BE2C (cell line): ENCODE measurements at places on chromosomes 3 and 15.
A peak's percentile ranks its signal among the peaks of the same experiment; 100 is the strongest.

DNA sequence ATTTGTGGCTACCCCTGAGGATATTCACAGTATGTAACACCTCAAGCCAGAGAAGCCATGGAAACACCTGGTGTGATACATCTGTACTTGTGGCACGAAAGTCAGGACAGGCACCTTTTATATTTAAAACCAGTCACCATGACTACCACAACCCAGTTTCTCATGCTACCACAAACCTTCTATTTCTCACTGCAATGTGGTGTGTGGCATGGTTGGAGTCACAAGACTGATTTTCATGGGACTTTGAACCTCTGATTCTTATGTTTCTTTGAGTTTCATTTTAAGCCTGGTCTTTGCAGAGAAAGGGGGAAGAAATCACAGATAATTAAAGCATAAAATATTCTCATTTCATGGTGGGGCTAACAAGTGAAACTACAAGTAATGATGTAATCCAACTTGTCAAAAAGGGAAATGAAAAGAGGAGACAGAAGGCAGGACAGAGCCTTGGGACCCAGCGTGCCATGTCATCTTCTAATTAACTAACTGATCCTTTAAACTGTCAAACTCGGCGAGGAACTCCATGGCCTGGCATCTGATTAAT, 175.9 kb downstream of the PDZRN3 start:
- no peak for DNase-seq

- no peak for DNase-seq
Observed at GRCh38 chr15:38860253-38860652, 295.6 kb upstream of the RASGRP1 start.

GRCh38 chr3:152331018-152331541, 62.4 kb downstream of the MBNL1 start:
- DNase-seq: no peak

- DNase-seq: no peak
Observed at GRCh38 chr15:74044267-74045110, 37.9 kb downstream of the GOLGA6A start.

GRCh38 chr3:177449360-177450006, 252.2 kb upstream of the TBL1XR1 start:
- DNase-seq: no peak

GRCh38 chr3:152834776-152835600, at the start of gene P2RY1:
Gene P2RY1, plus strand, starts transcription at chr3:152835131. Its CDS starts 652 bp downstream, at chr3:152835783.
- DNase-seq: peak; percentile 53

GRCh38 chr3:19348941-19349564, 200.7 kb downstream of the KCNH8 start:
- peak; percentile 14 for DNase-seq

GRCh38 chr15:80984856-80985255, 4.8 kb downstream of the MESD start:
- no peak for DNase-seq

GRCh38 chr15:27746401-27746955, 352.6 kb downstream of the OCA2 start:
- no peak for DNase-seq

DNA sequence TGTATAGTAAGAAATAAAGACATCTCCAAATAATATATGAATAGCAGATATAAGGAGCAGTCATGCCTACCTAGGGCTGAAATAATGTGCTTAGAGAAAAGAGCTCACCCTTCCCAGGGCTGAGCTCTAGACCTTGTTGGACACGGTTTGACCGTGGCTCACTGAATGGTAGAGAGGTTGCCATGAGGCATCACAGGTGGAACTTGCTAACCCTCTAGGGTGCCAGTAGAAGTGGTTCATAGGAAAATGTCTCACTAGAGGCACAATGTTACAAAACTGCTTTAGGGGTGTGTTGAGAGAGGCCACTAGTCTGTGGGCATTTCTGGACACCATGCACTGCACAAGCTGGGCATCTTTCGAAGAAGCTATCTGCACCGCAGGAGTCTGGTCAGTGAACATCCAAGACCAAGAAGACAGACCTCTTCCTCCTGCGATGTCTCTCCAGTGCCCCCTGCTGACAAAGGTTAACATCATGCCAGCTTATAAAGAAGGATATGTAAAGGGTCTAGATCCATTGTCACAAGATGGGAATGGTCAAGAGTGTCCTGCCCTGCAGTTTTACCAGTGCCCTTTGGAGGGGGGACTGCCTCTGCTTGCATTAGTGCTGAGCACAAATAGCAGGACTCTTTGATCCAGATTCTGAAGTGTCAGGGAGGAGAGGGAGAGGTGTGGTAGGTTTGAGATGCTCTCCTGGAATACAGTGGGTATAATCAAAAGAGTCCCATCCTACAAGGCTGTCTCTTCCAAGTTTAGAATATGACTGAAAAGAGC, 266.8 kb downstream of the ZNF385D start:
- peak; percentile 7 for DNase-seq

GRCh38 chr3:14957153-14957552, 9.8 kb downstream of the NR2C2 start:
- DNase-seq: no peak

DNA sequence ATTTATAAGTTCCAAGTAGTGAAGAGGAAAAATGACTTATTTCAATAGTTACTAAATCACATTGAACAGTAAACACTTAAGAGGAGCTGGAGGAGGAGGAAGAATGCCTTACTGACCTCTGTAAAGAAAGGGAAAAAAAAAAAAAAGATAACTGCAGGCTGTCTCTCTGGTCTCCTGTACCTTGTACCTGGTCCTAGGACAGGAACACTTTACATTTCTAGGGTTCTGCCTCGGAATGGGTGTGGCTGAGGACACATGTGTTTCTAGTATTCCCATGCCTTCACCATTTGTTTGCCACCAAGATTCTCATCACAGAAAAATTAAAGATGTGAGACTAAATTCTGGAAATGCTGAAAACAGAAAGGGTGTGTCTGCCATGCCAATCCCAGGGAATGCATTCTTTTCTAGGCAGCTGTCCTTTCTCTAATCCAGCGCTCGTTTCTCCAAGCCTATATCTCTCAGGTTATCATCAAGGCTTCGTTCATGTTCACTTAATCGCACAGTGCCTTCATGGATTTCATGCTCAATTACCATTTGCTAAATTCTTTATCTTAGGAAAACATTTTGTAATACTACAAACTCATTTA, 1208.3 kb downstream of the OTOL1 start:
- DNase-seq: no peak

DNA sequence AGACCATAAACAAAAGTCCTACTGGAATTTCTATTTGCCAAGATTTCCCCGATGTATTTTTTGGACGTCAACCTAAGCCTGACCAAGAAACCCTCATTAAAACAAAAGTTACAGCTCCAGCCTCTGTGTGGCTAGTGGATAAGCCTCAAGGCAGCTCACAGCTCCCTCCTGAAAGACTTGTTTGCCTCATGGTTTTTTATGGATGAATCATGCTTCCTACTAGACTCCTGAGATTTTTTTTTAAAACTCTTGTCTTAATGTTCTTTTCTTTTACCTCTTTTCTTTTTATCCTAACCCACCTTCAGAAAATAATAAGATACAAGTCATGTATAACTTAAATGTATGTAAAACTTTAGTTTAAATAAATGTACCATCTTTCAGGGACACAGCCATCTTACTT, 52.4 kb downstream of the SUCNR1 start:
- no peak for DNase-seq

- DNase-seq: no peak
Observed at GRCh38 chr15:60208709-60209108, 189.1 kb downstream of the ANXA2 start.

DNA sequence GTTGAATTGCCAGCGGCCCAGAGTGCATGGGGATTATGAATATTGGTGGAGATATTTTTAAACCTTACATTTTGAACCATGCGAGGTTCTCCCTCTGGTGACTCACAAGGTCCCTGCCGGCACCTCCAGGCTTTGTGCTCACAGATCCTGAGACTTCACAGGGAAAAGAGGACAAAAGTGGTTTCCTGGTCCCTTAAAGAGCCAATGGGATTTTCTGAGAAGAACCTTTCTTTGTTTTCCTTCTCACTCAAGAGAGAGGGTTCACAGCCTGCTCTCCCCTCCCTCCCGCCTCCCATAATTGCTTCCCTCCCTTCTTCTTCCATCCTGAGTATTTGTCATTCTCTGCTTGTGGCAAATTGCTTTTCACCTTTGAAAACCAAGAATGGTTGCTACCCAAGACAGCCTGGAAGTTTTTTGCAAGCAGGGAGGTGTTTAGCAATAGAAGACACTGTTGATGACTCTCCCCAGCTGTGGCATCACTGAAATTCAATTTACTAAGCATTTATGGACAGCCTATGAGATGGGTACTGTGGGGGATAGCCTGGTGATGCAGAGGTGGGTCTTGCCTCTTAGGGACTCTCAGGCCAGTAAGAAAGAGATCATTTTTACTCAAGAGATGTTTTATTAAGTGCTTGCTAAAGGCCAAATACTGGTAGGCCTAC, 76.6 kb downstream of the CPN2 start:
- no peak for DNase-seq

- DNase-seq: no peak
Observed at GRCh38 chr15:91694831-91695210, 158.7 kb upstream of the SLCO3A1 start.

GRCh38 chr3:16364323-16364722, 99.3 kb downstream of the OXNAD1 start:
- no peak for DNase-seq

DNA sequence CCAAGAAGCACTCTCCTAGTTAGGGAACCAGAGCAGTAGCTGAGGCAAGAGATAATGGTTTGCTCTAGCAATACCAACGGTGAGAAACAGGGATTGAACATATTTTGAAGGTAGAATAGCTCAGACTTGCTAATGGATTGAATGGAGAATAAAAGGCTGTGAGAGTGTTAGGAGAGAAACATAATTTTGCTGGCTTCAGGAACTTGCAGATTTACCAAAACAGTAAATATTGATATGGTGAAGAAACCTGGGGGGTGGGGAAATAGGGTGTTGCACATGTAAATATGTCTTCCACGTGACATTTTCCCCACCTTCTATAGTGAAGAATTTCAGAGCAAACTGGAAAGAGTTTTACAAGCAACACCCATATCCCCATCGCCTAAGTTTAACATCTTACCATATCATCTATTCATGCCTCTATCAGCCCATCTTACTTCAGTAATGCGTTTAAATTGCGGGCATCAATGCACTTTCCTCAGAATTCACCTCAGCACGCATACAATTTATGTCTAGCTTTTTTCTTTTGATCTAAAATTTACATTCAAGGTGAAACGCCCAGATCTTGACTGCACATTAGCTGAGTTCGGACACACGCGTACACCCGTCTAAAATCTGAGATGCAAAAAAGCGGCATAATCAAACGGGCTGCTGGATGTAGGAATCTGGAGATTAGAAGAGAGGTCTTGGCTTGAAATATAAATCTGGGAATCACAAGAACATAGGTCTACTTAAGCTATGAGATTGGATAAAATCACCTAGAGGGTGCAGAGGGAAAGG, 891 bp upstream of the NR1D2 start:
- DNase-seq: no peak

DNA sequence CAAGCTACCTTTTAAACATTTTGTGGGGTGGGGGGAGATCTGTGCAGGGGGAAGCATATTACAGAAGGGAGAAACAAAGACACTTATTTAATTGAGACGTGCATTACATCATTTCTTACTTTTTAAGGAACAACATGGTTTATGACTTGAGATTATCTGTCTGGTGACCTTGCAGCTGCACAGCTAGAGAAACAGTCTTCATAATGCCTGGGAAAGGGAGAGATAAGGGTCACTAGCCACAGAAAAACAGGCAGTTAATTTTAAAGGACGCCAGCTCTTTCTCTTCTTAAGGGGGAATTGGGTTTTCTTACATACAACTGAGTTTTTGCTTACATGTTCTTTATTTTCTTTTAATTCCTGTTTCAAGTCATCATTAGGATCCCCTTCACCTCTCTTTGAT, 147.9 kb downstream of the SST start:
- no peak for DNase-seq

GRCh38 chr3:38984731-38985130, 67.0 kb downstream of the SCN11A start:
- no peak for DNase-seq

GRCh38 chr3:173266441-173266840, 125.4 kb upstream of the SPATA16 start:
- DNase-seq: no peak

DNA sequence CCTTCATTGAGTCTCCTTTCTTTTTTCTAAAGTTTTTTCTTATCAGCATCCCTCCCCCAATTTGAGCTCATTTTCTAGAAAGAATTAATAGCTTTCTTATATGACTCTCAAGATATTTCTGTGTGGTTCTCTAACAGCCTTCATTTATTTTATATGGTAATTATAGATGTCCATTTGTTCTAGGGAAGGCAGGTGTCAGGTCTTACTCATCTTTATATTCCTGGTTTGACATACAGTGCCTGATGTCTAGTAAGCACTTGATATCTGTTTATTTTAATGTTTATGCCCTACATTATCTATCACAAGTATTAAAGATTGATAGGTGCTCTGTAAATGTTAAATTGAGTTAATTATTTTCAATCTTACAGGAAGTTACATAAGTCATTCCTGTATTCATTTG, 426.7 kb upstream of the TPRG1 start:
- no peak for DNase-seq

DNA sequence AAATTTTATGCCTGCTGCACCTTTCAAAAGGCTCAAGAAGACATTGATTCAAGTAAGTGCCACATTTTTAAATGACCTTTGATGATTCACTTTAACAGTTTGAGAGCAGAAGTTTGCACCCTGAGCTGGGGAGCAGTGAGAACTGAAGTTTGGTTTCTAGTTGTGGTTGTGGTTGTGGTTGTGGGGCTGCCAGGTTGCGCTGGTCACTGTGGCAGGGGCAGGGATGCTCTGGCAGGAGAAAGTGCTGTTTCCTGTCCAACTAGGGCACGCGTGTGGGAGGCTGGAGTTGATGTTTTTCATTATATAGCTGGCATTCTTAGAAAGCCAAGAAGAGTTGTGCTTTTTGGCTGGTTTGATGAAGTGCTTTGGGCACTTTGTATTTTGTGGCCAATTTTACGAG, 339.7 kb upstream of the NR2F2 start:
- DNase-seq: no peak

GRCh38 chr15:60616147-60616546, 137.2 kb upstream of the ICE2 start:
- DNase-seq: no peak

GRCh38 chr3:127339928-127340861, 52.3 kb upstream of the PRR20G start:
- no peak for DNase-seq
